ENCODE measurements at places on chromosomes 5 and 9.

- DNase-seq = no peak
These were observed 358.7 kb upstream of the KLF4 start for GRCh38 chr9:107847978-107848964.

DNA sequence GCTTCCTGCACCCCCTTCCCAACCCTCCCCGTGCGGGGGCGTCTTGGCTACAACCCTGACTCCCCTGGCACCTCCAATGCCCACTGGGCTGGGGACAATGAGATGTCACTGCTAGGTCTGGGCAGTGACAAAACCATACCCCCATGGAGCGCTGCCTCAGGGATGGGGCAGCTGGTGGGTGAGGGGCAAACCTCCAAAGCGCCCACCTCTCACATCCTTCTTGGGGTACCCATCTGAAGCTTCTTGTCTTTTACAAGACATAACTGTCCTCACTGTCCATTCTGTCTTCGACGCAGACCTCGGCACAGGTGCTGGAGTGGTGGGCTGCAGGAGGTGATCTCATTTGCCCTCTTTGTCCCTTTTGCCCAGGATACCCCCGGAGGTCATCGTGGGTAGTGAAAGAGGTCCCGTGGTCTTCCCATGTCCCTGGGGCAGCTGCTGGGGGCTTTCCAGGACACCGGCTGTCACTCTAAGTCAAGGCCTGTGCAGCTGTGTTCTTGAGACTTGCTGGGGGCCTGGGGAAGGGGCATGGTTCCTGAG, 27.8 kb upstream of the CSF1R start:
- peak; percentile 29 for DNase-seq

DNA sequence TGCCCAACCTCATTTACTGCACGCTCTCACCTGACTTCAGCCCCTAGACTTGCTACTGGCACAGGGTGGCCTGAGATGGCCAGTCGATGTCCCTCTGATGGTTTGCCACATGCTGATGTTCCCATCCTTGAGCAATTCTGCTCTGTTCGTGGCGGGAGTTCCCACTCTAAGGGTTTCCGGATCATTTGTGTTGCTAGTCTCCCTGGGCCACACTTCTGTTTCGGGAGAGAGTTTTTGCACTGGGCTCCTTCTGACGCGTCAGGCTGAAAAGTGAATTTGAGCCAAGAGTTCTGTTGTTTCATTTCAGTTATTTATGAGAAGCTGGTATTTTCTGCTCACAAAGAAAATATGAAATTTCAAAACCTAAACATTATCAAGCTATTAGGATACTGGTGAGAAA, 597.7 kb downstream of the BNC2 start:
- DNase-seq = no peak

DNA sequence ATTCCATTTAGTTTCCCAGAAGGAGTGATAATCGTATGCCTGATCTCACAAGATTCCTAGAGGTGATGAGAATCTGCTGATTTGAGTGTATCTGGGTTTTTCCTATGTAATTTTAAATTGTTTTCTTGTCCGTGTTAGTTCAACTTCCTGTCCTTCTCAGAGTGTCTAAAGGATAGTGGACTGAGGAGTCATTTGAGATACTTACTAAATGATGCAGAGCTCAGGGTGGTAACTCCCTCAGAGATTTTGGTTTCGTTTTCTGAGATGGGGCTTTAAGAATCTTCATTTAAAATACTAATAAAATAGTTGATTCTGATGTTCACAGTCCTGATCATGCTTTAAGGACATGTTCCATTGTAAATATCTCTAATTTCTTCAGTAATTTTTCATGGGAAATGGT, 30.3 kb downstream of the MELK start:
- no peak for DNase-seq

GRCh38 chr5:151697452-151697851, 10.7 kb upstream of the SPARC start:
- DNase-seq = peak; percentile 36

- no peak for DNase-seq
These were observed 34.1 kb upstream of the LRRC14B start for GRCh38 chr5:157126-157715.

- peak; percentile 22 for DNase-seq
These were observed 121.3 kb upstream of the CDH18 start for GRCh38 chr5:20109326-20109725.

GRCh38 chr9:132441404-132441803, 31.4 kb downstream of the CFAP77 start:
- DNase-seq = no peak

- no peak for DNase-seq
These were observed 40.6 kb upstream of the DMRTA1 start for GRCh38 chr9:22405869-22406659.

GRCh38 chr5:42517164-42517563, 93.9 kb downstream of the GHR start:
- no peak for DNase-seq

GRCh38 chr9:89340332-89340731, 22.0 kb downstream of the SECISBP2 start:
- no peak for DNase-seq

- no peak for DNase-seq
These were observed 11.0 kb downstream of the TCOF1 start for GRCh38 chr5:150368526-150368925.

- no peak for DNase-seq
These were observed 157.6 kb upstream of the RAI14 start for GRCh38 chr5:34498572-34498971.

- peak; percentile 93 for DNase-seq
These were observed 2.7 kb downstream of the GCNT4 start for GRCh38 chr5:75049456-75050351.

GRCh38 chr5:116032094-116032517, at the start of gene ARL14EPL:
ARL14EPL (plus strand) TSS chr5:116032472; CDS start chr5:116051466, 18,994 bp downstream.
- peak; percentile 68 for DNase-seq

DNA sequence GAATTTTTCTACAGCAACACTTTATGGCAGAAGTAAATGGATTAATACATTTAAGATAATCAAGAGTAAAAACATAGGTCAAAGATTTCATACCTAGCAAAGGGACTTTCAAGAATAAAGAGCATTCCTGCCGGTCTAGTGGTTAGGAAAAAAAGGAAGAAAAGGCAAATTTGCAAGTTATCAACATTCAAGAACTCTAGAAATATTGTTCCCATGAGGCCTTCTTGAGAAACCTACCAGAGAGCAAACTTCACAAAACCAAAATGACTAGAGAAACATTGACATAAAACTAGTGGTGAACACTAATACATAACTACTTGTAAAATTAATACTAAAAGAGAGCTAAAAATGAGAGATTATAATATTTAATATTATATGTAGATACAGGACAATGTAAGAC, 320.2 kb upstream of the RGMB start:
- no peak for DNase-seq

DNA sequence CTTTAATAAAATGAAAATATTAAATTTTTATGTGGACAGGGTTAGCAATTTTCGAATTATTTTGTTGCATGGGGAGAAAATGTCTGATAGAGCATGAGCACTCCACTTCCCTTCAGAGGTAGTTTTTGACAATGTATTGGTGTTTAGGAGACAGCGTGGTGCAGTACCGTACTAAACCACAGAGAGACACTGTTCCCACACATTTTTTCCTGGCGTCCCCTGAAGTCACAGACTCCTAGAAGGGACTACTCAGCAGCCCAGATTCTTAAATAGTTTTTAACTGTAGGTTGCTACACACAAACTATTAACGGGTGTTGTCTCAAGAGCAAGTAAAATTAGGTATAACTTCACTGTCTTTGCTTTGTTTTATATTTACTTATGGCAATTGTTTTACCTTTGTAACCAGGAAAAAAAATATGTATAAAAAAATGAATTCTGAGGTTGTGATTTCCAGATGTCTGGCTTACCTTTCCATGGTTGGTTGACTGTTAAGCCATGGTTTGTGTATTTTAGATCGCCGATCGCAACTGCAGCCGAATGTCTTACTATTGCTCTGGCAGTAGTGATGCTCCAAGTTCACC, 171.2 kb downstream of the DOCK8 start:
- peak; percentile 81 for DNase-seq

- no peak for DNase-seq
These were observed 801.9 kb upstream of the ACO1 start for GRCh38 chr9:31582561-31582960.

- no peak for DNase-seq
These were observed 90.7 kb downstream of the STK10 start for GRCh38 chr5:172097356-172097755.

All from mesendoderm (in vitro differentiated cells).